Nephron progenitor cell (in vitro differentiated cells): ENCODE measurements at places on chromosomes 4 and X.

- DNase-seq, result no peak
Measured at GRCh38 chr4:139761461-139761860, 95.8 kb downstream of the MGST2 start.

GRCh38 chr4:3384771-3385710 is 56.7 kb upstream of the HGFAC start:
- DNase-seq, result no peak

DNA sequence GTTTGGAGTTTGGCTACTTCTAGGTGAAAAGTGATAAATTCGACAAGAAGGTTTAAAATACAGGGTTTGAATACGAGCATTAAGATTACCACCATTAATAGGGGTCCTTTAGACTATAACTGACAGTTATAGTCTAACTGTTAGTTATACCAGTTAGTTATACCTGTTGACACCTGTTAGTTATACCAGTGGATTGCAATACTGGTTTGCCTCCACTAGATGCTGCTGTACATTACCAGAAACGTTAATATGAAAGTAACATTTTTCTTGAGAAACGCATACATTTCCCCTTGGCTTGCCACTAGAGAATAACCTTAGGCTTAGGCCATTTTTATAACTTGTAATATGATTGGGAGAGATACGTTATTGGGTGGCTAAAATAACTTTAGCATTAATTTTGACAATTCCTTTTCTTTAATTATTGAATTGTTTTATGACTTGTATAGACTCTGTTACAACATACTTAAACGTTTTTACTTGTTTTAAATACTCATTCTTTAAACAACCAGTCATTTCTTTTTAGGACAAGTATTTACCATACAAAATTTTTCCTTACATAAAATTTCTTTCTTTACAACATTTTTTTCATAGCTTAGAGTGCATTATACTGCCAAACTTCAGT is 911.2 kb downstream of the FSTL5 start:
- DNase-seq, result no peak

DNA sequence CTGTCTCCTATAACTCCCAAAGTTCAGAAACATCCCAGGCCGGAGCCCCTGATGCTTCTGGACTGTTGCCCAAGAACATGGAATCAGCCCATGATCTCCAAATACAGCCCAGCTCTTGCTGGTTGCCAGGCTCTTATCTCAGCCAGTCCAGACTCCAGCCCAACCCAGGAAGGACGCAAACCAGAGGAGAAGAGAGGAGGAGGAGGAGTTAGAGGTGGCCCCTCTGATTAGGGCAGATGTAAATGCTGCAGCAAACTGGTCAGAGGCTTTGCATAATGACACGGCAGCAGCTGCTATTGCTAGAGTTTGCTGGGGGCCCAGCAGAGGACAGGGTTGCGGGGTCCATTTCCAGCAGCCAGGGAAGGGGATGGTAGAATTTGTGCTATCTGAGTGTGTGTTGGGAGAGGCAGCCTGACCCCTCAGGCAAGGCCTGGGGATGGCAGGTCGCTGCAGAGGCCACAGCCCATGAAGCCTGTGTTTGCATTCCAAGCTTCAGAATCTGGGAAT is 4.2 kb upstream of the OTUD5 start:
- no peak for DNase-seq
